Pulmonary artery endothelial cell (primary cell): ENCODE measurements at places on chromosomes 5 and 9.

DNA sequence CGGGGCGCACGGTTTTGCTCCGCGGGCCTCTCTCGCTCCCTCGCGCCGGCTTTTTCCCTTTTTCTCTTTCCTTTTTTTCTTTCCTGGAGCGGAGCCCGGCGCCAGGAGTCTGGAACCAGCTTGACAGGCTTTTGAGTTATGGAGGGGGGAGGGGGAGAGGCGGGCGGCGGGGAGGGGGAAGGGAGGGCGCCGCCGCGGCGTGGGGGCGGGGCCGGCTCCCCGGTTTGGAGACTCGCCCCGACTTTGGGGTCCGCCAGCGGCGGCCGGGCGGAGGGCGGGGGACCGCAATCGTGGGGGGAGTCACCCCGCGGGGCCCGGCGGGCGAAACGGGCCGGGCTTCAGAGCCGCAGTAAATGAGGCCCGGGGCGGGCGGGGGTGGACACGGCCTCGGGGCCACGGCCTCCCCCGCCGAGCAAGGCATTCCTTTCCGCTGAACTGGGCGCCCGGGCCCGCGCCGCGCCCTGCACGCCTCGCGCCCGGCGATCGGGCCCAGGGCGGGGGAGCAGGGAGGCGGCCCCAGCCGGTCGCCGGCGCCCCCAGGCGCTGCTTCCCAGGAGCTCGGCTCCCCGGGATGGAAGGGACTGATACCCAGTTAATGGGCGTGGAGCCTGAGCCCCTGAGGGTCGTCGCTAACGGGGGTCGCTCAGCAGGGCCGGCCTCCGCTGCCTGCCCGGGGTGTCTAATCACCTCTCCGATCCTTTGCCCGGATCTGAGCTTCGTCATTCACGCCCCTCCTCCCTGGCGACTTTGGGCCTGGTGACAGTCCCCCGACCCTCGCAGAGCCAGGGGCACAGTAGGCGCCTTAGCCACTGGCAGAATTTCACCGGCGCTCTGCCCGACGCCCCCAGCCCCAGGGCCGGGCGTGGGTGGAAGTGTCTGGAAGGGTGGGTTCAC is 138.1 kb downstream of the C9orf50 start:
- no peak for DNase-seq

GRCh38 chr9:126836216-126836615 is 24.2 kb upstream of the ZBTB34 start:
- DNase-seq: no peak

- DNase-seq: peak; percentile 60
These were observed 5.9 kb downstream of the HMCN2 start for GRCh38 chr9:130271473-130271872.

GRCh38 chr9:113906411-113907110 is 30.5 kb downstream of the ZNF618 start:
- DNase-seq: no peak

DNA sequence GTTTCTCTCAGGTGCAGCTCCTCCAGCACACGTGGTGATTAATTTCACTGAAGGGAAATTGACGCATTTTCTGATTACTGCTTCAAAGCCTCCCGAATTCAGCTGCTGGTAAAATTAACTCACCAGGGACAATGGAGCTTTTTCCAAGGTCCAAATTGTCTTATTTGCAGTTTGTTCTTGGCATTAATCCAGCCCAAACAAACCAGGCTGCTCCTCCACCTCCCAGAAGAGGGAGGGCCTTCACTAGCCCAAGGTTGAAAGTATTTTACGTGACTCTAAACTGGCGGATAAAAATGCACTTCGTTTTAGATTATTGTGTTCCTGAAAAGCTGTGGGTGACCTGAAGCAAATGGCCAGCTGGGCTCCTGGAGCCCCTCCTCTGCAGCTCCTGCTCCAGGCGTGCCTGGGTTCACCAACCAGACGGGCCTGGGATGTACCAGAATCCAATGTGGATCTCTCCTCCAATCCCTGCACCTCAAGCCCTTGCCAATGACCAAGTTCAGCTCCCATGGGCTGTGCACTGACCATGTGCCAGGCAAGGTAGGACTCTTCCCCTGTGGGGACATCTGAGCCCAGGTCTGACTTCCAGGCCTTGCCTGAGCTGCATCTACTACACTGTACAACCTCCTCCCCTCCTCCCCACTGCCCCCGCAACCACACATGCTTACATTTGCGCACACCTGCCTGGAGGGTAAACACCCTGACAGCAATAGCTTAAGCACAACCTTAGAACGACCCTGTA is 193.4 kb downstream of the CDK5RAP2 start:
- peak; percentile 29 for DNase-seq

DNA sequence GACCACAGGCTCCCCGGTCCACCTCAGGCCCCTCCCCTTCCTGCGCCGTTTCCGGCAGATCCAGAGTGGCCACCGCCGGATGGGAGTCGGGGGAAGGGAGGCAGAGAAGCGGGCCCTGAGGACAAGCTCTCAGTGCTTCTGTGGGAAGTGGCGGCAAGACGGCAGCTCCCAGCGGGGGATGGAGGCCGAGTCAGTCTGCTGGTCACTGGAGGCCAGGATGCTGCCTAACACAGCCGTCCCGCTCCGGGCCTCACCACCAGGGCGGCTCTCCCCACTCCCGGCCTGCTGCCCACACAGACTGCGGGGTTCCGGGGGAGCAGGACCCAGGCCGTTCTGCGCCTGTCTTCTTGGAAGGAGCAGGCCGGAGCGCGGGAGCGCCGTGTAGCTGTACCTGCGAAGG is 31.4 kb downstream of the FXN start:
- DNase-seq: no peak

GRCh38 chr9:94029932-94030317 is 54.3 kb upstream of the PTPDC1 start:
- no peak for DNase-seq

GRCh38 chr5:54062958-54063357 is 247.4 kb downstream of the ARL15 start:
- peak; percentile 58 for DNase-seq

DNA sequence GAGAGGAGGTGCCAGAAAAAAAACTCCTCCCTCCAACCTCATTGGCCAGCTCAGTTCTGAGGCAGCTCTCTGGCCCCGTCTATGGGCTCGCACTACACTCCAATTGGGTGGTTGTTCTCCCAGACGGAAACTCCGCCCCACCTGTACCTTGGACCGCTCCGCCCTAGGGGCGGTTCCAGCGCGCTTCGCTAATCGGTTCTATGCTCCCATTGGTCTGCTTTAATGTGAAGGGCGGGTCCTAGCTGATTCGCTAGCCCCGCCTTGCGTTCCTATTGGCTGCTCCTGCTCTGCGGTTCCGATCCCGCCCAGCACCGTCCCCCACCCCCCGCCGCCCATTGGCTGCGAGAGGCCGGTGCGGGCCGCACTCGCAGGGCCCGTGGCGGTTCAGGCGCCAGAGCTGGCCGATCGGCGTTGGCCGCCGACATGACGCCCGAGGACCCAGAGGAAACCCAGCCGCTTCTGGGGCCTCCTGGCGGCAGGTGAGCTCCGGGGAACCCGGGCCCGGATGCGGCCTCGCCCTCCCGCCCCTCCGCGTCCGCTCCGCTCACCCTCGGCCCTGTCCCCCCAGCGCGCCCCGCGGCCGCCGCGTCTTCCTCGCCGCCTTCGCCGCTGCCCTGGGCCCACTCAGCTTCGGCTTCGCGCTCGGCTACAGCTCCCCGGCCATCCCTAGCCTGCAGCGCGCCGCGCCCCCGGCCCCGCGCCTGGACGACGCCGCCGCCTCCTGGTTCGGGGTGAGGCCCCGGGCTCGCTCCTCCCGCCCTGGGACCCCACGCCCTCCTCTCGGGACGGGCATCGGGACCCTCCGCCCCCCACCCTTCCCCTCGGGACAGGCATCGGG is at the start of gene SLC2A8:
Gene SLC2A8, plus strand, starts transcription at position 362 of the 838 bp plus-strand sequence. Its CDS starts 62 bp downstream, at position 424.
- peak; percentile 98 for DNase-seq

GRCh38 chr5:80116465-80116864 is 81.3 kb downstream of the THBS4 start:
- DNase-seq: no peak

- no peak for DNase-seq
These were observed 6.1 kb downstream of the PITX1 start for GRCh38 chr5:135027697-135028615.

GRCh38 chr5:126108470-126108869 is 314.7 kb upstream of the GRAMD2B start:
- no peak for DNase-seq

DNA sequence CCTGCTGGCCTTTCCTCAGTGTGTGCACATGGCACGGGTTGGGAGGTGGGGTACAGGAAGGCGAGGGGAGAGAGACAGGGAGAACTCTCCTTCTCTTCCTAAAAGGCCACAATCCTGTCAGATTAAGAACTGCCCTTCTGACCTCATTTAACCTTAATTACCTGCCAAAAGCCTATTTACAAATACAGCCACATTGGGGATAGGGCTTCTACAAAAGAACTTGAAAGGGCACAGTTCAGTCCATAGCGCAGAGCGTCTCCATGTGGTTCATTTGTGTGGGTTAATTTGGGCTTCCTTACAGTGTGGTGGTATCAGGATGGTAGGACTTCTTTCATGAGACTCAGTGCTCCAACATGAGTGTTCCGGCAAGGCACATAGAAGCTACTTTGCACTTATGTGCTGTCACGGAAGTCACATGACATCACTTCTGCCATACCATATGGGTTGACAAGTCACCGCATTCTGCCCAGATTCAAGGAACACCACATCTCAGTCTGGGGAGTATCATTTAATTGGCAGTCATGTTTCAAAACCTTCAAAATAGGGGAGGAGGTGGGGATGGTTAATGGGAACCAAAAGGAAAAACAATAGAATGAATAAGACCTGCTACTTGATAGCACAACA is 46.8 kb downstream of the NLN start:
- DNase-seq: no peak

DNA sequence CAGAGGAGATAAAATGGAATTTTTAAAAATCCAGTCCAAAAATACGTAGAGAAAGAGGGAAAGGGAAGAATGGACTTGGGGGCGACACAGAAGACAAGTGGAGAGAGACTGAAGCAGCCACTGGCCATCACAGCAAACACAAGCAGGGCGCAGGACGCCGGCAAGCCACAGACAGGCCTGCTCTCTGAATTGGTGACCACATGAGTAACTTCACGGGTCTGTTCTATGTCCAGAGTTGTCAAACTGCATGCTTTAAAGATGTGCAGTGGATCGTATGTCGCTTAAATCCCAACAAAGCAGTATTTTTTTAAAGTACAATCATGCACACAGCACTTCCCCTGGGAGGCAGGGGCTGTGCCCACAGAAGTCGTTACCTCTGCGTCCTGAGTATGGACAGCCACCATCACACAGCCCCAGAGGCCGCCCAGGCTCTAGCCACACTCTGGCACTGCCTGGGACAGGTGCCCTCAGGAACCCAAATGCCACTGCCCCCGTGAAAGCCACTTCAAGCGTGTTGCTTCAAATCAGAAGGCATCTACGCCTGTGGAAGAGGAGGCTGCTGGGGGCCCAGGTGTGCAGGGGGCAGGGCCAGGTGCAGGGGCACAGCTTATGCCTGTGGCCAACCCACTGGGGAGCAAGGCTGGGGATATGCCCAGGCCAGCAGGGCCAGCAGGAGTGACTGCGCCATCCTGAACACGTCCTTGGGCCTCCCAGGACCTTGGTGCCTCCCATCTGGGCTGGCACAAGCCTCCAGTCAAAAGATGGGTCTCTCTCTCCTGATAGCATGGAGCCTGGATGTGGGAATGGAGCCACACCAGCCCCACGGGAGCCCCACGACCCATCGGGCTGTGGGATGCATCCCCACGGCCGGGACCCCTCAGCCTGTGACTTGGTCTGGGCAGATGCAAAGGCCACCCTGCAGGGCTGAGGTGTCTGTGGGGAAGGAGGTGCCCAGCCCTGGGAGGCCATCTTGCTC is 5.9 kb upstream of the LRRC14B start:
- DNase-seq: no peak

GRCh38 chr5:148805326-148806290 is 20.8 kb upstream of the ADRB2 start:
- no peak for DNase-seq

- DNase-seq: peak; percentile 33
These were observed 66.4 kb upstream of the PLPP1 start for GRCh38 chr5:55601204-55601618.

- no peak for DNase-seq
These were observed 39.8 kb upstream of the ALDH1B1 start for GRCh38 chr9:38352530-38353328.
